ENCODE measurements at places on chromosomes 7 and 10.
A peak's percentile ranks its signal among the peaks of the same experiment; 100 is the strongest.

GRCh38 chr7:117273814-117274225 is 49.0 kb downstream of the WNT2 start:
- DNase-seq: peak; percentile 35

GRCh38 chr10:116124777-116125176 is 148.2 kb downstream of the GFRA1 start:
- no peak for DNase-seq

- no peak for DNase-seq
Observed at GRCh38 chr10:78506614-78507013, 473.0 kb downstream of the RPS24 start.

- DNase-seq: peak; percentile 80
Observed at GRCh38 chr10:110279407-110279986, 25.2 kb downstream of the SMNDC1 start.

- no peak for DNase-seq
Observed at GRCh38 chr10:34710391-34710751, 104.7 kb downstream of the PARD3 start.

DNA sequence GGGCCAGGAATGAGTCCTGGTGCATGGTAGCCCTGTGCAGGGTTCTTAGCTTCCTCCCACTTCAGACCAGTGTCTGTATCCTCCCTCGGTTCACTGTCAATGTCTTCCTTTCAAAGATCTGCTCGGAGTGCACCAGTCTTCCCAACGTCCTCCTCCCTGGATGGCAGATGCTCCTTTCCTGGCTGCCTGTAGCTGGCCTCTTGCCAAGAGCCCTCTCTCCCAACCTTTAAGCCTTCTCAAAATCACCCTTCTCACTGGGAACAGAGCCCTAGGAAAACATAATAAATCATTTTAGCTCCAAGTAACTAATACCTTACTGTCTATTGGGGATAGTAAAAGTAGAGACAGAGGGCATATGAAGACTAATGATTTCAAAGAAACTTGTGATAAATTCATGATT is 490.6 kb downstream of the CCSER2 start:
- no peak for DNase-seq

GRCh38 chr7:75842836-75843446 is 29.3 kb upstream of the CCL24 start:
- peak; percentile 73 for DNase-seq

- no peak for DNase-seq
Observed at GRCh38 chr10:67506083-67506756, 189.8 kb downstream of the CTNNA3 start.

DNA sequence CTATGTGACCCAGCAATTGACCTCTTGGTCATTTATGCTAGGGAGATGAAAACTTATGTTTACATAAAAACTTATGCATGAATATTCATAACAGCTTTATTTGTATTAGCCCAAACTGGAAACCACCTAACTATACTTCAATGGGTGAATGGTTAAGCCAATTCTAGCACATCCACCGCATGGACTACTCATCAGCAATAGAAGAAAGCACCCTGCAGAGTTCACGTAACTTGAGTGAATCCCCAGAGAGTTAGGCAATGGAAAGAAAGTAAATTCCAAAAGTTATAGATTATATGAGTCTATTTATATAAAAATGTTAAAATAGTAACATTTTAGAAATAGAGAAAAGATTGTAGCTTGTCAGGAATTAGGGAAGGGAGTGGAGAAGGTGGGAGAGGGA is 60.2 kb upstream of the NRG3 start:
- DNase-seq: no peak

GRCh38 chr7:477626-478220 is 41.9 kb downstream of the PDGFA start:
- no peak for DNase-seq

- DNase-seq: no peak
Observed at GRCh38 chr7:151064454-151064853, 5.1 kb downstream of the SLC4A2 start.

GRCh38 chr10:16483241-16483917 is 38.3 kb downstream of the C1QL3 start:
- DNase-seq: no peak

- DNase-seq: no peak
Observed at GRCh38 chr7:23955145-23955544, 245.1 kb downstream of the STK31 start.

GRCh38 chr10:68496072-68496471 is 24.3 kb upstream of the DNA2 start:
- DNase-seq: no peak

DNA sequence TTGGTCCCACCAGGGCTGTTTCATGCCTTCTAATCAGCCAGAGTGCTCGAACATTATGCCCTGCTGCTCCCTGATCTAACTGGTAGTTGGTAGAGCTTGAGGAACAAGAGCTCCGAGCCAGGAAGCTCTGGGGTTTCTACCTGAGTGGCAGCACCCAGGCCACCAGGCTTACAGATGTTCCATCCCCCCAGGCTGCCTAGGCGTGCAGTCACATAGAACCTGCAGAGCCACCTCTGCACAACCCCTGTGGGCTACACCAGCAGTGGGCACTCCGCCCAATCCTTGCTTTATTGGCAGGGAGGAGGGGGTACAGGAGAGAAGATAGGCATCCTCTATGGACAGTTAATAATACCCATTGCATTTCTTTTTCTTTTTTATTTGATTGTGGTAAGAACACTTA is 21.8 kb downstream of the MAP3K8 start:
- peak; percentile 72 for DNase-seq

- DNase-seq: no peak
Observed at GRCh38 chr7:18638594-18639452, 143.3 kb downstream of the HDAC9 start.

DNA sequence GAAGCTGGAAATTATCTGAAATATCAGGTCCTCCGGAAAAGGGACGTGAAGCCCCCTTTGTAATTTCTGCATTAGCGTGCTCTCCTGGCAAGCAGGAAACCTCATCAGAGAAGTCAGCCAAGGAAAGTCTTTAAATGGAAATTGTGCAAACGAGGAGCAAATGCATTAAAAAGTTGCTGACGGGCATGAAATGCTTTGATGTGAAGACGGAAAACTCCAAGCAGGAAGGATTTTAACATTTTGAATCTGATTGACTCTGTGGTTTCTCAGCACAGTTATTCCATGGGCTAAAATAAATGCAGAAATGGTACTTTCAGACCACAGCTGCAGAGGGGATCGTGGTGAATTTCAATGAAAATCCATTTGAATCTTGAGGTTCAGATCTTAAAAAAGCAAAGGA is 167.8 kb downstream of the AHR start:
- peak; percentile 26 for DNase-seq

- no peak for DNase-seq
Observed at GRCh38 chr7:153433223-153433622, 619.0 kb upstream of the DPP6 start.

DNA sequence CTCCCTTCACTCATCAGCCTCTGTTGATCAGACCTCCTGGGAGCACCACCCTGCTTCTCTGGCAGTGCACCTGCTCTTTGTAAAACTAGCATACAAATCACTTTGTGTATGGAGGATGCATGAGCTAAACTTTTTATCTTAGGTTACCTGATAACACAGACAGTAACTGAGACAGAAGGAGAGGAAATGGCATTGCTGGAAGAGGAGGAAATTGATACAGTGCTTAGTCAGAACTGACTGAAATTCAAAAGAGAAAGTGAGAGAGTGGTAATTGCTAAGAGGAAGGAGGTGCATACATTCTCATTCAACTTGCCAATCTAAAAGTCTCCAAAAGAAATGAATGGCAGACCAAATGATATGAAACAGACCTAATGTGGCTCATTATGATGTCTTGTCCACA is 1120.7 kb downstream of the GATA3 start:
- DNase-seq: no peak

- peak; percentile 81 for DNase-seq
Observed at GRCh38 chr7:151448261-151449252, 8.6 kb upstream of the CRYGN start.

GRCh38 chr7:30104157-30104556 is 30.6 kb upstream of the MTURN start:
- DNase-seq: no peak

DNA sequence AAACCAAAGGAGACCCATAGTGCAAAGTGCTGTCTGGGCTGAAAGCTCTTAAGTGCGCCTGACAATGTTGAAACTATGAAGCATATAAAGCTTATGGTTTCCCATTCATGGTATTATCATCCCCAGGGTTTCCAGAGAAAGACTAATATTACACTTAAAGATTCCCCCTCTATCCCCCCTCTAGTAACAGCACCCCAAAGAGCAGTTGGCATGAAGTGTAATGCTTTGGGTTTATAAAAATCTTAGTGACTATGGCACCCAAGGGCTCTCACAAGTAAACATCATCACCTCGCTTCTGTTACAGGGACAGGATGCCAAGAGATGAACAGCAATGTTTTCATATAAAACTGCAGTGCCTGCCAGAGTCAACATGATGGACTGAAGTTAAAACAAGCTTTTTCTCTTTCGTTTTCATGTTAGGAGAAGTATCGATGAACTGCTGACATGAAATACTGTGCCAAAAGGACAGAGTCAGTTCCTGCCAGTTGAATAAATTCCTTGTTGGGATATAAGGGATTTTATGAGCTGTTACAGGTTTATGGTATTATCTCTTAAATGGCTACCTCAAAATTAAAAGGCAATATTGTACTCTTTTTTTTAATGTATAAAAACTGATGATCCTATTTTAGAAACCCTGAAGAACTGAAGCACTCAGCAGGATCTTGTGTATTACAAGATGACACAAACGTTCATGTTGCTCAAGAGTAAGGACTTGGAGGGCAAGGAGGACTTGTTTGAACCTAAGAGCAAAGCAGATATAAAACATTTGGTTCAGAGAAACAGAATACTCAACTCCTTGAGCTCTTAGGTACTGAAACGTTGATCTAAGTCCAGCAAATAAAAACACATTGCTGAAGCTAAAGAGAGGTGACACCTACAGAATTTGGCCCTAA is 203.7 kb upstream of the IMMP2L start:
- DNase-seq: no peak

DNA sequence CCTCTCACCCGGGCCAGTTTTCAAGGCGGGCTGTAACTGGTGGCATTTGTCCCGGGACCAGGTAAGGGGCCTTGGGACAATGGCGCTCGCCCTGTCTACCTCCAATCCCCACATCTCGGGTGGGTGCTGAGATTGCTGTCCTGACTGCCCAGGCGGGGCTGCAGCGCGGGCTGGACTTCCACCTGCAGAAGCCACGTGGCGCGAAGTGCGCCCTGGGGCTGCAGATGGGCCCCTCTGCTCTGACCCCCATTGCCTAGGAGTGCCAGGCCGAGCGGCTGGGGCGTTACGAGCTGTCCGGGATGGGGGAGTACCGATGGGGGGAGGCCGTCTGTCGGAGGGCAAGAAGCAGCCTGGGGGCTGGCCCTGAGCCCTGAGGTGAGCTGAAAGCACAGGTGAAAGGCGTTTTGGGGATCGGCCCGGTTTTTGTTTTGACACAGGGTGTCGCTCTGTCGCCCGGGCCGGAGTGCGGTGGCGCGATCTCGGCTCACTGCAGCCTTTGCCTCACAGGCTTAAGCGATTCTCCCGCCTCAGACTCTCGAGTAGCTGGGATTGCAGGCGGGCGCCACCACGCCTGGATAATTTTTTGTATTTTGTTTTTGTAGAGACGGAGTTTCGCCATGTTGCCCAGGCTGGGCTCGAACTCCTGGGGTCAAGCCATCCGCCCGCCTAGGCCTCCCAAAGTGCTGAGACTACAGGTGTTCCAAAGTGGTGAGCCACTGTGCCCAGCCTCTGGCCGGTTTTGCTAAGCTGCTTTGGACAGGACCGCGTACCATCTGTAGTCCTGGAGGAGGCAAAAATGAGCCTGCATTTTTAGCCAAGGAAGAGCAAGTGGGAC is at the start of gene SFXN2:
TSS of gene SFXN2 (plus strand) at position 16 of the 835 bp plus-strand sequence. CDS start 12,001 bp downstream, outside the sequence.
- no peak for DNase-seq

GRCh38 chr10:33295851-33296250 is 38.6 kb downstream of the NRP1 start:
- no peak for DNase-seq

DNA sequence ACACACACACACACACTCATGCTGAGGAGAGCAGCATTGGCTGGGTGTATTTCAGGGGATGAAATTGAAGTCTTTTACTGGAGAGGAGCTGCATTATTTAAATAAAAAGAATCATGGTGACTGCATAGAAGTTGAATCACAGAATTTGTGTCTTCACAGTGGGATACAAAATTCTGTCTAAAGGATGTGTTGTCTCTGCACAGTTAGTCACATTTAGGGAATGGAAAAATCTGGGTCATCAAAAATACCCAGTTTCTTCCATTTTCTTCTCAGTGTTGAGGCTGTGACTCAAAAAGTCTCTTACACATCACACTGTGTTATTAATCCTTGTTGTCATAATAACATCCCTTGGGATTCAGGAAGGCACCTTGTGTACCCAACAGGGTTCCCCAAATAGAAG is 10.9 kb downstream of the PAPSS2 start:
- DNase-seq: no peak

- DNase-seq: no peak
Observed at GRCh38 chr10:119687192-119688032, 36.2 kb downstream of the BAG3 start.

GRCh38 chr7:111605246-111605645 is 43.0 kb upstream of the IMMP2L start:
- DNase-seq: no peak

GRCh38 chr10:59627366-59628018 is 82.2 kb downstream of the SLC16A9 start:
- DNase-seq: no peak

DNA sequence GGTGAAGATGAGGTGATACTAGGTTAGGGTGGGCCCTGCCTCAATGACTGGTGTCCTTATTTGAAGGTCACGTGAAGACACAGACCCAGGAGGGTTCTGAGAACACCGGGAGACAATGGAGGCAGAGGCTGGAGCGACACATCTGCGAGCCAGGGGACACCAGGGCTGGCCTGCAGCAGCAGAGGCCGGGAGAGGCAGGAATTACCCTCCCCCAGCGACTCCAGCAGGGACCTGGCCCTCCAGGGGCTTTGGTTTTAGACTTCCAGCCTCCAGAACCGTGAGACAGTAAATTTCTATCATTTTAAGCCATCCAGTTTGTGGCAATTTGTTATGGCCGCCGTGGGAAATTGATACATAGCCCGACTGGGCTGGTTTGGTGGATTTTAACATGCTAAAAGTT is 152.2 kb downstream of the DNAJB6 start:
- no peak for DNase-seq

GRCh38 chr7:127650847-127651555 is 993 bp upstream of the SND1 start:
- no peak for DNase-seq

DNA sequence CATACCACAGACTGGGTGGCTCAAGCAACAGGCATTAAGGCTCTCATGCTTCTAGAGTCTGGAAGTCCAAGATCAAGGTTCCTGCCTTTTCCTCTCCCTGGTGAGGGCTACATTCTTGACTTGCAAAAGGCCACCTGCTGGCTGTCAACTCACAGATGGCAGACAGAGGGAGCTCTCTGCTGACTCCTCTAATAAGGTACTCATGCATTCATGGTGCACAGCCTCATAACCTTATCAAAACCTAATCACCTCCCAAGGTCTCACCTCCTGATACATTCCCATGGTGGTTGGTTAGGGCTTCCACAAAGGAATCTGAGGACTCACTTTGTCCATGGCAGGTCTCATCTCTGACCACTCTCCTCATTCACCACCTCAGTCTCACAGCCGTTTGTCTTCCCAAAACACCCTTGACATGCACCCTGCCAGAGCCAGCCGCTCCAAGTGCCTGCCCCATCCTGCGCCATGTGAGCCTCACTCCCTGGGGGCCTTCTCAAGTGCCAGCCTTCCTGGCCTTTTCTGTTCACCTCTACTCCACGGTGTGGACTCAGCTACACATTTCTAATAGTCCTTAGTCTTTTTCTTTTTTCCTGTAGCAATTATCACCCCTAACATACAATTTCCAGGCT is 400.3 kb upstream of the ADARB2 start:
- no peak for DNase-seq

All from kidney (tissue), 22 donors.